ENCODE measurements at places on chromosomes 7 and 10.

GRCh38 chr7:4549681-4550080 is 132.4 kb upstream of the FOXK1 start:
- no peak for DNase-seq

DNA sequence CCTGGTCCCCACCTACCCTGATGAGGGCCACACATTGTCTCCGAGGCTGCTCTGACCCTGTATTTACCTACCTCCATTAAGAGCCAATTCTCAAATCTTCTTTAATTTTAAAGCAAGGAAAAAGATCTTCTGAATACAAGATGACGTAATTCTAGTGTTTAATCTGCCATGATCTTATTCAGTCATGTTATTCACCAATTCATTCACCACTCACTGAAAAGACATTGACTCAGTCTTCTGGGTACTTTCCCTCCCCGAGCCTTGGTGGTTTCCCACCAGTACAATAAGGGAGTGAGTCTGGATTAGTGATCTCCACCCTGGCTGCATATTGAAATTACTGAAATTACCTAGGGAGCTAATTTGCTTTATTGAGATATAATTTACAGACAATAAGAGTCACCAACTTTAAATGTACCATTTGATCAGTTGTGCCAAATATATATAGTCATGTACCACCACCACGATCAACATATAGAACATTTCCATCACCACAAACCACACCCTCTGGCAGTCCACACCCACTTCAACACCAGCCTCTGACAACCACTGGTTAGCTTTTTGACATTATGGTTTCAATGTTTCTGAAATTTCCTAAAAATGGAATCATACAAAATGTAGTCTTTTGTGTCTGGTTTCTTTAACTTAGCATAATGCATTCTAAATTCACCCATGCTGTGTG is 117.5 kb upstream of the UNC5B start:
- DNase-seq: no peak

DNA sequence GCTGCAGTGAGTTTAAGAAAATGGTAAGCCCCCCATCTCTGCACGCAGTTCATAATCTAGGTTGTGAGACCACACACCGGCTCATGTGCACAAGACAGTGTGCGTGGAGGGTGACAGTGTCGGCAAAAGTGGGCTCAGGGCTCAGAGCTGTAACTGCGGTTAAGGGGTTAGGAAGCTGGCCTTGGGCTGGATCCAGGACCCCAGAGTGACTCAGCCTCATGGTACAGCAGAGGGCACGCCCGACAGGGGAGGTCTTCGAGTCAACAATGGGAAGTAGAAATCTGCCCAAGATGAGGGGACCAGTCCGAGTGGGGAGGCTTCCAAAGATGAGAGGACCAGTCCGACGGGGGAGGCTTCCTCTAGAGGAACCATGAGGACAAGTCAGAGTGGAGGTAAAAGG is 437.7 kb downstream of the DNAJB6 start:
- DNase-seq: no peak

DNA sequence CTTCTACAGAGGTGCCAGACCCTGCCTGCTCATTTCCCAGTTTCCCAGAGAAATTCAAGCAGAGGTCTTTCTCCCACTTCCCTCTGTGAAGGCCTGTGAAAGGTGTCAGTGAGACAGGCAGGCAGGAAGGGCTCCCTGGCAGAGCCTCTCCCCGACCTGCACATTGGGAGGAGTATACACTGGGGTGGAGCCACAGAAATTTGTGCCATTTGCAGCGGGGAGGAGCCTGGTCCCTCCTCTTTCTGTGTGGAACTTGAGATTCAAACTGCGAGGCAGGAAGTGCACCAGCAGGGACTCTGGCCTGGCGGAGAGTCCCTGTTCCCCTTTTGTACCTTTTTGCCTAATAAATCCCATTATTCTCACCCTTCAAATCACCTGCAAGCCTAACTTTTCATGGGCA is 54.6 kb upstream of the OPN4 start:
- no peak for DNase-seq

DNA sequence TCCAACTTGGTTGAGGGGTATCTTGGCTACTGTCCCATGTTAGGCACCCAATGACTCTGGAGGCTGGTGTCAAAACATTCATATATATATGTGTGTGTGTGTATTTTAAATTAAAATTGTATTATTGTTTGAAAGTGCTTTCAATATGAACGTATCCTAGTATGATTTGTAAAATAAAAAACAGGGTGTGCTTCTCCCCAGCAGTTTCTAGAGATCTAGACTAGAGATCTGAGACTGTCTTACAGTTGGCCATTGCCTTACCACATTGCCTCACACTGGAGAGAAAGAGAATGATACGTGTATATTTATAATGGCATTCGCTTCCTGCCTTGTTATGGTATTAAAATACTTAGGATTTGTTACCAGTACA is 1.2 kb downstream of the BAG3 start:
- peak; percentile 32 for DNase-seq

GRCh38 chr7:156176039-156176438 is 363.8 kb upstream of the SHH start:
- DNase-seq: no peak

Data from AML-193 (cell line).